ENCODE measurements at places on chromosomes 7 and 10. TPM values are rescaled to one million over a fixed set of nuclear protein-coding genes. Genes with fewer than 3 reads are reported as not detected.

DNA sequence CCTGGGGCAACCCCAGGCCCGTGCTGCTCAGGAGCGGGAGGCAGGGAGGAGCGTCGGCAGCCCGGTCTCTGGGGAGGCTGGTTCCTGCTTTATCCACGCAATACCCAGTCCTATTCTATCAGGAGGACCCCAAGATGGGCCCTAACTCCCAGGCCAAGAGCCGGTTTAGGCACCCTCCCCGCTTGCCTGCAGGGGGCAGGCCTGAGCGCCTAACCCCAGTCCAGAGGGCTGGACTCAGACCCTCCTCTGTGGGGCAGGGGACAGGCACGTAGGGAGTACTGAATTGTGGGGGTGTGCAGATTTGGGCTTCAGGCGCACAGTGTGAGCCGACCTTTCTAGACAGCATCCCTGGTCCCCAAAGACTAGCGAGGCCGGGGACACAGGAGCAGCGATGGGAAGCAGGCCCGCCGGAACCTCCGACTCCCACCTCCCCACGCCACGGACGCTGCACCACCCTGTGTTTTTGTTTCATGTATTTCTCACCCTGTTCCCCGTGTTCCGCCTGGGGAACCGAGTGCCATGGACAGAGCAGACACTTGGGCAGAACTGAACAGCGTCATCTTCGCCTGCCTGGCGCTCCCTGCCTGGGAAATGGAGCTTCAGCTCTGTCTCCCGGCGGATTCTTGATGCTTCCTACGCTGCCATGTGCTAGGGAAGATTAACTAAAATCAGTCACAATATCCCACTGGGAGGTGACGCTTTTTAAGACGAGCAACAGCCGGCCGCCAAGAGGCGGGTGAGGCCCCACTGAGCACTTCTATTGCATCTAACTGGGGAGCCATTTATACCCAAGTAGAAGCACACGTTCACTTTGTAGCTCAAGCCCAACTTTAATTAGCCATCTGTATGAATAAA lies 5.3 kb downstream of the NUDT1 start:
- H3K36me3 ChIP-seq = no peaks in the 10 kb centered on the region
- no peaks in the 10 kb centered on the region for H3K27me3 ChIP-seq
- H3K4me1 ChIP-seq = peaks cover 18% of the 10 kb centered on the region
- no peak overlapping the region for H3K27ac ChIP-seq

- H3K4me1 ChIP-seq = peaks cover 62% of the 10 kb centered on the region
- H3K27me3 ChIP-seq = no peaks in the 10 kb centered on the region
- no peaks in the 10 kb centered on the region for H3K36me3 ChIP-seq
- no peak for DNase-seq
Observed at GRCh38 chr7:99121496-99122021, 22.3 kb downstream of the SMURF1 start.

DNA sequence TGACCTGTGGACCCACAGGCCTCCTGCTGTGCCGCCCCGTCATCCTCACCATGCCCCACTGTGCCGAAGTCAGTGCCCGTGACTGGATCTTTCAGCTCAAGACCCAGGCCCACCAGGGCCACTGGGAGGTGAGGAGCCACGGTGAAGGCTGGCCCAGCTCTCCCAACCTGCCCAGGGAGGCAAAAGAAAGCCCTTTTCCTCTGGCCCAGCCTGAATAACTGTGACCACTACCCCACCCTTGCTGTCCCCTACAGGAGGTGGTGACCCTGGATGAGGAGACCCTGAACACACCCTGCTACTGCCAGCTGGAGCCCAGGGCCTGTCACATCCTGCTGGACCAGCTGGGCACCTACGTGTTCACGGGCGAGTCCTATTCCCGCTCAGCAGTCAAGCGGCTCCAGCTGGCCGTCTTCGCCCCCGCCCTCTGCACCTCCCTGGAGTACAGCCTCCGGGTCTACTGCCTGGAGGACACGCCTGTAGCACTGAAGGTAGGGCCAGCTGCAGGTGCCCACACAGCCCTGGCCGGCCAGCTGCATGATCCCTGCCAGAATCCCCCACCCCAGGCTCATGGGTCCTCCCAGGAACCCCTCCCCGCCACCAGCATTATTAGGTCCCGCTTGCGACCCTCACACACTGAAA lies 25.5 kb upstream of the SLC29A3 start:
- H3K4me1 ChIP-seq = peaks cover 6% of the 10 kb centered on the region
- H3K36me3 ChIP-seq = peaks cover 36% of the 10 kb centered on the region
- no peak overlapping the region for H3K27ac ChIP-seq
- no peaks in the 10 kb centered on the region for H3K27me3 ChIP-seq

- DNase-seq = no peak
- no peaks in the 10 kb centered on the region for H3K27me3 ChIP-seq
- peaks cover 57% of the 10 kb centered on the region for H3K4me1 ChIP-seq
- no peaks in the 10 kb centered on the region for H3K36me3 ChIP-seq
- peak overlapping the region; percentile 76 for H3K4me3 ChIP-seq
Observed at GRCh38 chr7:106110238-106110560, 1.9 kb downstream of the SYPL1 start.

The LBX1 gene
- total RNA-seq = not detected

The EPHA1 gene
- total RNA-seq = 51.3 TPM

The CTNNA3 gene
- total RNA-seq = 0.98 TPM

The SIRT1 gene
- 18.9 TPM for total RNA-seq

The GJD4 gene
- total RNA-seq = not detected

DNA sequence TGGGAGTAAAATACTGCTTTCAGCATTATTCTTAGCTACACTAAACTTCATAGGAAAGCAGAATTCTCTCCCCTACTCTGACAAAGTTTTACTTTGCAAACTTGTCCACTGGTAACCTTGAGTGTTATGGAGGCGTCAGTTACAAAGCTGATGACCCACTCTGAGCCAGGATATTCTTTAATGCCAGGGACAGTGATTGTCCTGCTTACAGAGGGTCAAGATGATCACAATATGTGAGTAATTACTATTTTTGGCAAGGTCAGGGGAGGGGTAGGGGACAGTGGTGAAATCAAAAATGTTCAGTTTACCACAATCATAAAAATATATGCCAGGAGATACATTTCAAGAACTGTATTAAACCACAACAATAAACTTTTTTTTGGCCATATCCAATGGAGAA lies 520.6 kb downstream of the SUGCT start:
- DNase-seq = no peak
- no peak overlapping the region for H3K27ac ChIP-seq
- H3K36me3 ChIP-seq = no peaks in the 10 kb centered on the region
- H3K27me3 ChIP-seq = no peaks in the 10 kb centered on the region
- H3K4me3 ChIP-seq = no peak overlapping the region

The ANK3 gene
- total RNA-seq = 65.3 TPM

DNA sequence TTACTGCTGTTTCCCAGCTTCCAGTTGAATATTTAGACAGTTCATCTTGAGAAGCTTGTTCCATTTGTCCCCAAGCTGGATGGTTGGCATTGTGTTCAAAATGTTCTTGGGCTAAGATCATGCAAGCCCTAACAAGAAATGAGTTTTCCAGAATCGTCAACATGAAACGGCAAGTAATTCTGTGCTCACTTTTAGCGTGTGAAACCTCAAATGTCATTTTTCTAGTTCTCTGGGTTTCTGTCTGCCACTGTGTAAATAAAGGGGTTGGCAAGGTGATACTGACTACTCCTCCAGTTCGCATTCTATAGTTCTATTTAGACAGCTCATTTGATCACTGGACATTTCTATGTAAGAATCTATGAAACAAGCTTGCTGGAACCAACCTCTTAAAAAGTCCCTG lies 194.0 kb downstream of the AHR start:
- no peak overlapping the region for H3K4me3 ChIP-seq
- H3K27ac ChIP-seq = no peak overlapping the region
- H3K4me1 ChIP-seq = peaks cover 9% of the 10 kb centered on the region
- no peaks in the 10 kb centered on the region for H3K36me3 ChIP-seq
- no peaks in the 10 kb centered on the region for H3K27me3 ChIP-seq
- no peak for DNase-seq

DNA sequence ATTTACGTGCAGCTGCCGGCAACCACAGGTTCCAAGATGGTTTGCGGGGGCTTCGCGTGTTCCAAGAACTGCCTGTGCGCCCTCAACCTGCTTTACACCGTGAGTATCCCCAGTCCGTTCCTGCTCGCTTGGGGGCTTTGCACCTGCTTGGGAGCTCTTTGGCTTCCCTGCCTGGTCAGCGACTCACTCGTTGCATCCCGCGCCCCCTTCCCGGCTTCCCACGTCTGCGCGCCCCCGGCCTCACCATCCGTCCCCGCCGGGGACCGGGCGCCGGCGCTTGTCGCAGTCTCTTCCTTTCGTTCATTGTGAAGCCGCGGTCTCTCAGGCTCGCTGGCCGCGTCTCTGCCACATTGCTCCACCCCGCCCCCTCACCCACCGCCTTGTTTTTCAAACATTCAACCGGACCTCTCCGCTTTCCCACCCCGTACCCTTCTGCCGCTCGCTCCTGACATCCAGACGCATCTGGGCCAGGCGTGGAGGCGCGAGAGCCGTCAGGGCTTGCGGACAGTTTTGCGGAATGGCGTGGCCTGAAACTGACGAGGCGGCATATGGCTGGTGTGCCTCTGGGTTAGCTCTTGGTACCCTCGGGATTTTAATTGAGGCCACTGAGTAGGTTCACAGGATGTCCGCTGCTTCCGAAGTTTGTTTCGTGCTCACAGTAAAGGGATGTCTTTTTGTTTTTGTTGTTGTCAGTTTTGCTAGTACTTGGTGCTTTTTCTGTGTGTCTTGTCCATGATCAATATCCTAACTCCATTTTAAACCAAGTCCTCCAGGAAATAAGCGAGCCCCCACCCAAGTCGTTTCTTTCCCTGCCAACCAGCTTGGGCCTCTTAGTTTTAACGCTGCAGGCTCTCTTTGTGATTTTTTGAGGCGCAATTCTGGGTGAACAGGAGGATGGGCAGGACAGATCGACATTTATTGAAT lies 639 bp downstream of the TSPAN13 start:
- peak overlapping the region; percentile 79 for H3K4me3 ChIP-seq
- no peaks in the 10 kb centered on the region for H3K27me3 ChIP-seq
- no peak for DNase-seq
- no peaks in the 10 kb centered on the region for H3K36me3 ChIP-seq

DNA sequence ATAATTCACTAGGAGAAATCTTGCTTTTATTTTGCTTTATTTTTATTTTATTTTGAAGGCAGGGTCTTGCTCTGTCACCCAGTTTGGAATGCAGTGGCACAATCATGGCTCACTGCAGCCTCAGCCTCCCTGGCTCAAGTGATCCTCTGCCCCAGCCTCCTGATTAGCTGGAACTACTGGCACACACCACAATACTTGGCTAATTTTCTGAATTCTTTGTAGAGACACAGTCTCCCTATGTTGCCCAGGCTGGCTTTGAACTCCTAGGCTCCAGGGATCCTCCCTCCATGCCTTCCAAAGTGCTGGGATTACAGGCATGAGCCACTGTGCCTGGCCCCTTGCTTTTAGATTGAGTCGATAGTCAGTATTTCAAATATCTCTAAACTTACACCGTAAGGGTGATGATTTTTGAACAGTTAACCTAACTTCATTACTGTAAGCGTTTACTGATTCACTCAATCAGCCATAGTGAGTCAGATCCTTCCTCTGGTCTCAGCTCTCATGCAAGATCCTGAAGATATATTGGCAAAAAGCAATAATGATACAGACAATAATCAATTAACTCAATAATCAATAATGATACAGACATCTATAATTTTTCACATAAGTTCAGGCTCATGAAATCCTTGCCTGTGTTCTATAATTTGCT lies 239.5 kb downstream of the KIAA1217 start:
- no peak for DNase-seq
- peaks cover 13% of the 10 kb centered on the region for H3K4me1 ChIP-seq

DNA sequence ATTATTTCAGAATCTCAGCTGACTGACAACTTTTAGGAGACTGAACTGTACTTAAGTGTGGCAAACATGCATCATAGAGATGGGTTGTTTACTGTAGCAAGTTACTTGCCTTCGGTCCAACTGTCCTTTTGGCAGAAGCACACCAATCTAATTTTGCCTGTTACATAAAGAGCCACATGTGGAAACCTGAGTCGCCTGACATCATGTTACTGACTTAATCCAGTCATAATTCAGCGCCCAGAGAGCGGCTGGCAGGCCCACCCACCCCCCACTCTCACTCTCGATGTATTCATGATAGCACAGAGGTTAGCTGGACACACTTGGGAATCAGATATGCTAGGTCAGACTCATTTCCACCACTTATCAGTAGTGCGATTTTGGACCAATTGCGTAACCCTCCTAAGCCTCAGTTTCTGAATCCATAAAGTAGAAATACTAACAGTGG lies 57.3 kb upstream of the CAPZA2 start:
- no peak overlapping the region for H3K27ac ChIP-seq
- no peaks in the 10 kb centered on the region for H3K27me3 ChIP-seq
- H3K4me1 ChIP-seq = peaks cover 4% of the 10 kb centered on the region
- no peaks in the 10 kb centered on the region for H3K36me3 ChIP-seq

The INA gene
- 3.9 TPM for total RNA-seq

GRCh38 chr7:70072220-70072619 lies 473.9 kb downstream of the AUTS2 start:
- H3K27me3 ChIP-seq = no peaks in the 10 kb centered on the region
- H3K27ac ChIP-seq = no peak overlapping the region
- H3K36me3 ChIP-seq = no peaks in the 10 kb centered on the region
- no peaks in the 10 kb centered on the region for H3K4me1 ChIP-seq
- no peak for DNase-seq

DNA sequence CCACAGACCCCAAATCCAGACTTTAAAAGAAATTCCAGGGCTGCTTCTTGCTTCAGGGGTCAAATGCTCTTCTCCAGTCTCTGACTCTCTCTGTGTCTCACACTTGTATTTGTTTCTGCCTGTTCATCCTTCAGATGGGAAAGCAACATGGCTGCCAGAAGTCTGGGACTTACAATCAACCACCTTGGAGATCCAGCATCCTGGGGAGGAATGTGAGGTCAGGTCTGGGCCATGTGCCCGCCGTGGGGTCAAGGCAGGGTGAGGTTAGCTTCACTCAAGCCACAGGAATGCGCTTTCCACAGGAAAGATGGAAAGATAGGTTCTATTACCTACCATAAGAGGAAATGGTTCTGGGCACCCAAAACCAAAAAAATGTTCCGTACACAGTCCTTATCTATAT lies 34.3 kb upstream of the NPVF start:
- H3K4me1 ChIP-seq = peaks cover 14% of the 10 kb centered on the region
- no peaks in the 10 kb centered on the region for H3K36me3 ChIP-seq
- H3K27ac ChIP-seq = no peak overlapping the region
- H3K27me3 ChIP-seq = no peaks in the 10 kb centered on the region
- no peak for DNase-seq

GRCh38 chr10:131435760-131436457 lies 124.4 kb upstream of the TCERG1L start:
- H3K4me1 ChIP-seq = peaks cover 14% of the 10 kb centered on the region
- H3K36me3 ChIP-seq = no peaks in the 10 kb centered on the region
- H3K27ac ChIP-seq = no peak overlapping the region
- H3K27me3 ChIP-seq = no peaks in the 10 kb centered on the region
- no peak for DNase-seq
- no peak overlapping the region for H3K4me3 ChIP-seq

All from vagina (tissue), 2 donors.